Vagina (tissue), 2 donors: ENCODE measurements at places on chromosomes 16 and 17.

DNA sequence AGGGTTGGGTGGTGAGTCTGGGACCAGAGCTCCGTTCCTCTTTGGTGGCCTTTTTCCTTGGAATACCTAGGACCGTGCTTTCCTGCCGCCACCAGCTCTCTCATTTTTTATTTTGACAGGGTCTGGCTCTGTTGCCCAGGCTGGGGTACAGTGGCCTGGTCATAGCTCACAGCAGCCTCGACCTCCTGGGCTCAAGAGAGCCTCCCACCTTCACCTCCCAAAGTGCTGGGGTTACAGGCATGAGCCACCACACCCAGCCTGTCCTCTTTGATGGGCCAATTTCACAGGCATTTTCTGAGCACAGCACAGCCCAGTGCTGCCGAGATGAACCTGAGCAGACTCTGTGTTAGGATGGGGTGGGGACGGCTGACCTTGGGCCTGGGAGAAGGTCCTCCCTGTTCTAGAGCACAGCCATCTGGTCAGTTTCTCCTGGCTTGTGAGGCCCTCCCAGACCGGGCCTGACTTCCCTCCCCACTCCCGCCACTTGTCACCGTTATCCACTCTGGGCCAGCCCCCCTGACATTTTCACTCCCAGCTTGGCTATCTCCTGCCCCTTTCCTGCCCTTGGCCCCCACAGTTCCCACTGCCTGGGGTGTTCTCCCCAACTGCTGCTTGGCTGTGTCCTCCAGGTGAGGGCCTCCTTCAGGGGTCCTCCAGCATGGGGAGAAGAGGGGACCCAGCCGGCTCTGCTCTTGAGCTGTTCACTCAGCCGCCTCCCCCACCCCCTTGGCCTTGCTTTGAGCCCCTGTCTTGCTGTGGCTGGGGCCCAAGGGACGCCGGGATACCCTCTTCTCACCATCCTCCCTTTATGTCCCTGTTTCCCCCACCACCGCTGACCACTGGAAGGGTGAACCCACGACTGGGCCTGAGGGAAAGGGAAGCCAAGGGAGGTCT lies 5.0 kb downstream of the ADCY7 start:
- no peak for DNase-seq

GRCh38 chr17:17116406-17116805 lies 74.1 kb downstream of the MPRIP start:
- no peak for DNase-seq

DNA sequence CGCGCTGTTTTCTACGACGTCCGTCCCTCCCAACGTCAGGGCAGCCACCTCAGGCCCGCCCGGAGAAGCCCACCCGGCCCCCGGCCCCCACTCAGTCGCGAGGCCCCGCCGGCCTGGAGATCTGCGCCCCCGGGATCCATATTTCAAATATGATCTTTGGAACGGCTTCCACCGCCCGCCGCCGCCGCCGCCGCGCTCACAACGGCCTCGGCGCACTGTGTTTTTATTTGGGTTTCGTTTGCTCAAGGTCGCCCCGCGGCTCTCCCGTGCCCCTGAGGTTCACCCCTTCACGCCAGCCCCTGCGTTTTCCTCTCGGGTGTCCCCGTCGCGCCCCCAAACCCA lies 4.2 kb upstream of the CBX4 start:
- DNase-seq, result no peak

DNA sequence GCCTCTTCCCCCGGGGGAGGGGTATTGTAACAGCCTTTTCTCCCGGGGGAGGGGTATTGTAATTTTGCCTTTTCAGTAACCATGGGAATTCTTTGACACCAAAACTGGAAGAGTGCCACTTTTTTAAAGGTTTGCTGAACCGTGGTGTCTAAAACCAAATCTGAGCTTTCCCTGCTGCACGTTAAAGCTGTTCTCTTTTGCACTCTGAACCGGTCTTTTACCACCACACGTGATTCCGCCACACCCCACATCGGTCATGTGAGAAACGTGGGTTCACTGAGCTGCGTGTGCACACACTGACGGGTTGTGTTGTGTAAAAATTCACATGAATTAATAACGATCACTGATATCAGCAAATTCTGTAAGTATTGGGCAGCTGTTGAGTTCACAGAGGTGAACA lies 9.2 kb upstream of the ACSF3 start:
- DNase-seq, result no peak

- no peak for DNase-seq
Measured at GRCh38 chr17:44233582-44233981, 14.1 kb upstream of the UBTF start.

DNA sequence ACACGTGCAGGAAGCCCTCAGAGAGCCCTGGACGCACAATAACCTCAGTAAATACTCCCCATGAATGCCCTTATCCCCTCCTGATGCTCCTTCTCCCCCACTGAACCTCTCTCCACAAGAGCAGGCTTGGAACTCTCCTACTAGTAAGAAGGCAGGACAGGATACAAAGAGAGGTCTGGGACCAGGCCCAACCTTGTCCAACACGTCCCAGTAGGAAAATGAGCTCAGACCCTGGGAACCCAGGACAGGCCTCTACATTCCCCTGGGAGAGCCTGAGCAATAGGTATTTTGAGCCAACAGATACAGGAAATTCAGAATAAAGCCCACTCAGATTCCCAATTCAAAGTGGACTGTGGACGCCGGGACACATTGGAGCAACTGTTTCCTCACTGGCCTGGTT lies 19.2 kb downstream of the ZNF423 start:
- DNase-seq, result no peak

DNA sequence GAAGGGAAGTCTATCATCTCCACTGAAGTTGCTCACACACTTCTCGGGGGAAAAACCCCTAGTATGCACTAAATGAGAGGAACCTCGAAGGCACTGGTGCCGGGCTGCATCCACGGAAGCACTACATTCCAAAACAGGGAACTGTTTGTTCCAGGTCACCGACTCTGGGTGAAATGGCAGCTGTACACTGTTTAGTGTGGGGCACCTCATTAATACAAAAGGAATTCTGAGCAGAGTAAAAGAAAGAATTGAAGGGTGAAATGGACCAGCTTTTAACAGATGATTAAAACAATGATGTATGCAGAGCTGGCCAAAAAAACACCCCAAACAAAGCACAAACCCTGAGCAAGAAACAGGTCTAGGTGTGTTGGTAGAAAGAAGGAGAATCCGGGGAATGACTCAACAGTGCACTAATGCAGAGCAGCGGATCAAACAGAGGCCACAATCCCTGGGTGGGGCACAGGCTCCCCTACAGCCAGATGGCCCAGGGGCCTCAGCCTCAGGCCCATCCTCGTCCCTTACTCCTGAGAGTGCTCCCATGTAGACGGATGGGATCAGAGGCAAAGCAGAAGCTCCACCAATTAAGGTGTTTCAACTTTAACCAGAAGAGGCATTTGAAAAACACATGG lies 161.5 kb downstream of the ZFHX3 start:
- no peak for DNase-seq

DNA sequence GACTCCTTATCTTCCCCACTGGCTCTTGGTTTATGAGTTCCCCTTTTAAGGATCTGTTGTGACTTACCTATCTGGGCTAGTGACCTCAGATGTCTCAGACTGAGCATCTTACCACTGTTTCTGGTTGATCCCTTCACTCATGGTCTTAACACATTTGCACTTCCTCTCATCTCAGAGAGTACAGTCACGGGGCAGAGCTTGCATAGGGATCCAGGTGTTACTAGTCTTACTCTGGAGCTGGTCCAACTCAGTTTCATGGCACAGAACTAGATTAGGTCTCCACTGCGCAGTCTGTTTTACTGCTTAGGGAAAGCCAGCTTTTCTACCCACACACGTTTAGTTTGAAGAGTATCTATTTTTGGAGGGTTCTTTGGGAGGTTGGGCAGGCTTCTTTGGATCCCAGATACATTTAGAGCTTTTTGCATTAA lies 10.2 kb downstream of the GABARAPL2 start:
- DNase-seq, result no peak

DNA sequence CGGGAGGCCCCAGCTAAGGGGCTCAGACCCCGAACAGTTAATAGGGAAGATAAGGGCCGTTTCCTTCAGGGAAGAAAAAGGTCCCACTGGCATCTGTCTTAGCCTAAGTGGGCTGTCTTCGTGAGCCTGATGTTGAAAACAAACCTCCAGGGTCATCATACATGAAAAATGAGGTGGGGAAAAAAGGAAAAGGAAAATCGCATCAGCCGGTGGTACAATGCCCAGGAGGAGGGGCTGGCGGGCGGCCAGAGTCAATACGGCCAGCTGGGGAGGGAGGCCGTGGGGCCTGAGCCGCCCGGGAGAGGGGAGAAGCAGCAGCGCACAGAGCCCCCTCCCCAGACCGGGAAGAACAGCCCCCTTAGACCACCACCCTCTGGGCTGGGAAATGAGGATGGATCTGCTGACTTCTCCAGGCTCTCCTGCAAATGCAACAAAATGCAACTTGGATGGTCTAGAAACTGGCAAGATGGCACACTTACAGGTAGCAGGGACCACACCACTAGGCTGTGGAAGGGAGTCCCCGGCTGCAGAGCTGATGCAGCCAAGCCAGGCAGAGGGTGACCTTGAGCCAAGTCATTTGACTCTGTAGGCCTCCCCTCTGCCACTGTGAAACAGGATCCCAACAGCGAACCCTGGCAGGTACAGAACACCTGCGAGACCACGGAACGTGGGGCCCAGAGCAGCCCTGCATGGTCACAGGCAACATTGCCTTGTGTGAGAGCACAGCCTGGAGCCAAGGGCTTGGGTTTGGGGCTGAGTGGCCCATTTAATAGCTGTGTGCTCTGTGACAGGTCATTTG lies 448.5 kb downstream of the SOX9 start:
- DNase-seq, result no peak
